HTR-8/SVneo (cell line): ENCODE measurements at places on chromosomes 16 and 17.

GRCh38 chr16:70696952-70697593 is 11.2 kb upstream of the MTSS2 start:
- no peak for DNase-seq

GRCh38 chr16:984121-984694 is 2.6 kb downstream of the SOX8 start:
- DNase-seq = no peak

DNA sequence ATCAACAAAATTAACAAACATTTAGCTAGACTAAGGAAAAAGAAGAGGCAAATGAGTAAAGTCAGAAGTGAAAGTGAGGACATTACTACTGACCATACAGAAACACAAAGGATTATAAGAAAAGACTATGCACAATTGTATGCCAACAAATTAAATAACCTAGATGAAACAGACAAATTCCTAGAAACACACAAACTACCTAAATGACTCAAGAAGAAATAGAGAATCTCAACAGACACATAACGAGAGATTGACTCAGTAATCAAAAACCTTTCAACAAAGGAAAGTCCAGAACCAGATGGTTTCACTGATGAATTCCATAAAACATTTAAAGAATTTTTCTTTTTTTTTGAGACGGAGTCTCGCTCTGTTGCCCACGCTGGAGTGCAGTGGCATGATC is 35.7 kb upstream of the MYLK3 start:
- no peak for DNase-seq

DNA sequence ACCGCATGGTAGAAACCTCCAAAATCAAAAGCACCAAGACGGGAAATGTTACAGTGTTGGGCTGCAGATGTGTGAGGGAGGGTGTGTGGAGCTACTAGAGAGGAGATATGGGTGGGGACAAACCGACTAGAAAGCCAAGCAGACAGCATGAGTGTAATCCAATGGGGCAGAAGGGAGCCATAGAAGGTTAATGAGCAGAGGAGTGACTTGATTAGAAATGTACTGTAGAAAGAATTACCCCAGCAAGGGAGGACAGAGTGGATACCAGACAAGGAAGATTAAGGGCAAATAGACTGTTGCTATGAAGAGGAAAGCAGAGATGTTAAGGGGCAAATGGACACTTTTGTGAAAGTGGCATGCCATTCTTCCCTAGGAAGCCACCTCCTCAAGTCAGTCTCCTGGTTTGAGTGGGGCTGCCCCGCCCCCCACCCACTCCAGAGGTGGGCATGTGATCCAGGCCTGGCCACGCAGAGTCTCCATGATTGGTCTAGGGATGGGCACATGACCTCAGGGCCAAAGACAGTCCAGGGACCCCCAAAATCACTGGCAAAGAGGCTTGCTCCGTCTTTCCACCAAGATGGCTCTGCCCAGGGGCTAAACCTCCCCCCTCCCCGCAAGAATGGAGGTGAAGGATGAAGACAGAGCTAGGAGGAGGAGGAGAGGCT is 4.3 kb downstream of the COTL1 start:
- DNase-seq = no peak

- no peak for DNase-seq
Observed at GRCh38 chr17:80783486-80783885, 208.2 kb upstream of the CHMP6 start.

GRCh38 chr16:10220942-10221341 is 38.7 kb upstream of the GRIN2A start:
- DNase-seq = no peak

- no peak for DNase-seq
Observed at GRCh38 chr17:67571478-67571877, 146.3 kb upstream of the NOL11 start.

DNA sequence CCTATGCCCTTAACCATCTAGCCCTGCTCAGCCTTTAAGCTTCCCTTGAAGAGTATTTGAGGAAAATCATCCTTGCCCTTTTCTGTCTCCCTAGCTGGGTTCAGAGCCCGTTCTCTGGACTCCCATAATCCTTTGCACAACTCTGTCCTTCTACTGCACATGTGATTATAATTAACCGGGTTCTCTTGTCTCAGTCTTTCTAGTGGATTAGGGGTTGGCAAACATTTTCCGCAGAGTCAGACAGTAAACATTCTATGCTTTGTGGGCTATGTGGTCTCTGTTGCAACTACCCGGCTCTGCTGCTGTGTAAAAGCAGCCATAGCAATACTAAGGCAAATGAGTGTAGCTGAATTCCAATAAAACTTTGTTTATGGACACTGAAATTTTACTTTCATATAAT is 80.0 kb downstream of the CDRT15 start:
- DNase-seq = no peak

DNA sequence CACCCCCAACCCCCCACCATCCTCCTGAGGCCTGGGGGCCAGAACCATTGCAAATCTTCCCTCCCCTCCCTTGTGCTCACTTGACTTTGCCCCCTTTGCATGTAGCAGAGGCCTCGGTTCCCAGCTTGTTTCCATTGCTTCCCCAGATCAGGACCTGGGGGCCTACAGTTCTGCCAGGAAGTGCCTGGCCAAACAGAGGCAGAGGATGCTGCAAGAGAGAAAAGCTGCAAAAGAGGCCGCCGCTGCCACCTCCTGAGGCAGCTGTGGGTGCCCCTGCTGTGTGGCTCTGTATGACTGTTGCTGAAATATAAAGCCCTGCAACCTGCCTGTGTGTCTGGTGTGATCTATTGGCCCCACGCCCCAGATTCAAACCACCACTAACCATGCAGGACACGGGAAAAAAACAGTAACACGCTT is 2.3 kb downstream of the NDUFB10 start:
- no peak for DNase-seq

- DNase-seq = peak; percentile 32
Observed at GRCh38 chr17:9522074-9522473, 53.5 kb downstream of the STX8 start.

DNA sequence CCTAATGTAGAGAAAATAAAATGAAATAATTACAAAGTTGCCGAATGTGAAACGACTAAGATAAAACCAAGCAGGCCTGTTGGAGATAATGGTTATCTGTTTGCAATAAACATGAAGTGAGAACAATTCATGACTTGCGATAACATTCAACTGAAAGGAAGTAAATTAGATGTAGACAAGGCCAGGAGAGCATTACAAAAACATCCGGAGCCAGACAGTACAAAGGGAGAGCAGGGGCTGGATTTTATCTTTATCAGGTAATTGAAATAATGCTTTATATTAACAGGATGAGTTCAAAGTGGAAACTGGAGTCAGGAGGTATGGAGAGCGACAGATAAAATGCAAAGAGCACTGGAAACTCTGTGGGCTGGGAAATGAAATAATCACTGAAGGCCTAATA is 265.6 kb upstream of the GOT2 start:
- DNase-seq = no peak
